ENCODE measurements at places on chromosomes 12 and 14. TPM values are rescaled to one million over a fixed set of nuclear protein-coding genes. Genes with fewer than 3 reads are reported as not detected.

PLEK2 gene
- 3.2 TPM for polyA plus RNA-seq

DNA sequence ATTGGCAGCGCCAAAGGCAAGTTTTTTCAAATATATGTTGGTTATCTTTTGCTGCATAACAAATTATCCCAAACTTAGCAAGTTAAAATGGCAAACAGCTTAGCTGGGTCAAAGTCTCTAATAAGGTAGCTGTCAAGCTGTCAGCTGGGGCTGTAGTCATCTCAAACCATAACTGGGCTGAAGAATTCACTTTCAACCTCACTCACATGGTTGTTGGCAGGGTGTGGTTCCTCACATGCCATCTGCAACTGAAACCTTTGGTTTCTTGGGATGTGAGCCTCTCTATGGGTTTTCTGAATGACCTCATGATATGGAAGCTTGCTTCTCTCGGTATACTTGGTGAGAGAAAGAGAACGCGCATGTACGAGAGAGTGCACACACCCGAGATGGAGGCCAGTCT, 125.4 kb downstream of the LRIG3 start:
- DNase-seq = no peak

DNA sequence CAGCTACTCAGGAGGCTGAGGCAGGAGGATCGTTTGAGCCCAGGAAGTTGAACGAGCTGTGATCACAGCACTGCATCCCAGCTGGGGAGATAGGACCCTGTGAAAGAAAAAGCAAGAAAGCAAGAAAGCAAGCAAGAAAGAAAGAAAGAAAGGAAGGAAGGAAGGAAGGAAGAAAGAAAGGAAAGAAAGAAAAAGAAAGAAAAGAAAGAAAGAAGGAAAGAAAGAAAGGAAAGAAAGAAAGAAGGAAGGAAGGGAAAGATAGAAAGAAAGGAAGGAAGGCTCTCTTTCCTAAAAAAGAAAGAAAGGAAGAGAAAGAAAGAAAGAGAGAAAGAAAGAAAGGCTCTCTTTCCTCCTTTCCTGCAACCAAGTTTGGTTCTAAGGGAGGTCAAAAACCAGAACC, 380.3 kb downstream of the PCNX1 start:
- DNase-seq = no peak

PMCH gene
- polyA plus RNA-seq = 0.67 TPM

GRCh38 chr12:46963977-46964971, 115.1 kb upstream of the PCED1B start:
- no peak for DNase-seq

MYRFL gene
- 2.5 TPM for polyA plus RNA-seq

DNA sequence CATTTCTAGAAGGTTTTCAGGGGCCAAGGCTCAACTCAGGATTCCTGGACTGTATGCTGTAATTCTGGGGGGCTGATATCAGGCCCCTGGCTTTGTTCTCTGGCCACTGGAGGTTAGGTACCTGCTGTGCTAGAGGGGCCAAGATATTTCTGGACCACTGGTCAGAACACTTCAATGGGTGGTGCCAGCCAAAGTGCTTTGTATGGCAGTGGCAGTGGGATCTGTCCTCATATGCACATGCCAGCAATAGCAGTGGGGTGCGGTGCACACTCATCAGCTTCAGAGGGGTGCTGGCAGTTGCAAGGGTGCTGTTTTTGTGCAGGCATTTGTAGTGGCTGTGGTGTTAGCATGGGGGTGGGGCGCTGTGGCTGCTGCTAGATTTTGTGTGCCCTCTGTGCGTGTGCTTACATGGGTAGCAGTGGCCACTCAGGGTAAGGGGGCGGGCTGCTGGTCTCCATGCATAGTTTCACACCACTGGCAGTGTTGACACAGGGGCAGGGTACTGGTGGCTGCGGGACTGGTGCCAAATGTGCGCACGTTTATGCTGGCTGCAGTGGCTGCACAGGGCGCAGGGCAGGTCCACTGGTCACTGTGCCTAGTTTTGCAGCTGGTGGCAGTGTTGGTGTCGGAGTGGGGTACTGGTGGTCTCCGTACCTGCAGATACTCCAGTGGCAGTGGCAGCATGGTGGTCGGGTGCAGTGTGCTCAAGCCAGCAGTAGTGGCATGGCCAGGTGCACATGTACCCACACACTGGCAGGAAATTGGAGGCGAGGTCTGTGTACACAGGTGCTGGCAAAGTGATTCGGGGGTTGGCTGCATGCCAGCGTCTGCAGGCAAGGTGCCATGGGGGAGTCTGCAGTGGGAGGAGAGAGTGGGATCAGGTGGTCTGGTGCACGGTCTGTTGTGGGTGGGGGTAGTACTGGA, 12.6 kb downstream of the NOPCHAP1 start:
- DNase-seq = peak; percentile 48

DIO2 gene
- polyA plus RNA-seq = 1.6 TPM

DNA sequence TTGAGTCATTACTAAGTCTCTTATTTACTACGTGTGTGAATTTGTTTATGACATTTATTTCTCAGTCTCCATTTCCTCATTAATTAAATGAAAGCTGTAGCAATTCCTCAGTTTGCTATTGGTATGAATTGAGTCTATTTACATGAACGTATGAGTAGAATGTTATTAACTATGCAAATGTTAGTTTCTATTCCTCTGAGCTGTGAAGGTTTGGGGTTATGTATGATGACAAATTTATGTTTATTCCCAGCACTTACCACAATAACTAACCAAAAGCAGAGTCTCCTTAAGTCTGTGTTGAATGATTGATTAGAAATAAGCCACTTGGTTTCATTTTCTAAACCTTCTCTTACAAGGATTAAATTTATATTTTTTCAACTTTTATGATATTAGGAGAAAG, 1340.9 kb downstream of the FSCB start:
- DNase-seq = no peak

- no peak for DNase-seq
Measured at GRCh38 chr12:17588968-17589367, 501.0 kb downstream of the RERGL start.

Data from left lung (tissue), 14 donors.